Uterine smooth muscle cell (primary cell): ENCODE measurements at places on chromosomes 12 and 14. TPM values are rescaled to one million over a fixed set of nuclear protein-coding genes. Genes with fewer than 3 reads are reported as not detected.

CCDC92 gene
- total RNA-seq, result 10.7 and 12.9 TPM in 2 replicates

FMNL3 gene
- 26.2 and 26.3 TPM in 2 replicates for total RNA-seq

LTBR gene
- total RNA-seq, result 31.2 and 56.7 TPM in 2 replicates

TDRD9 gene
- 0.22 and 2.2 TPM in 2 replicates for total RNA-seq

CD69 gene
- total RNA-seq, result 0.11 TPM in 1 of 2 replicates, not detected in the other

DDN gene
- 0.12 and 0.33 TPM in 2 replicates for total RNA-seq

ASPG gene
- total RNA-seq, result under 0.01 TPM in 1 of 2 replicates, not detected in the other

KCNH3 gene
- under 0.01 TPM in 1 of 2 replicates, not detected in the other for total RNA-seq

ATL1 gene
- 7.2 and 10.0 TPM in 2 replicates for total RNA-seq

PAH gene
- under 0.01 TPM in 1 of 2 replicates, not detected in the other for total RNA-seq

OASL gene
- 0.22 and 0.50 TPM in 2 replicates for total RNA-seq

PDZRN4 gene
- not detected in 2 replicates for total RNA-seq

ANKRD33 gene
- total RNA-seq, result 0.11 and 0.12 TPM in 2 replicates

PRKCH gene
- total RNA-seq, result 0.55 and 1.5 TPM in 2 replicates

MANSC4 gene
- total RNA-seq, result not detected in 2 replicates

LRRC43 gene
- total RNA-seq, result 0.11 and 1.5 TPM in 2 replicates

SLCO1A2 gene
- not detected in 2 replicates for total RNA-seq

PLBD1 gene
- 1.4 and 1.5 TPM in 2 replicates for total RNA-seq

PPP1R1A gene
- not detected in 2 replicates for total RNA-seq

TAS2R8 gene
- total RNA-seq, result not detected in 2 replicates

KHNYN gene
- 60.5 and 61.6 TPM in 2 replicates for total RNA-seq

C1QL4 gene
- 0.37 and 0.77 TPM in 2 replicates for total RNA-seq

CNTN1 gene
- 16.2 and 30.8 TPM in 2 replicates for total RNA-seq

TARBP2 gene
- 46.6 and 60.2 TPM in 2 replicates for total RNA-seq

CEP83 gene
- 14.5 and 17.2 TPM in 2 replicates for total RNA-seq

LAG3 gene
- under 0.01 and 0.11 TPM in 2 replicates for total RNA-seq

ZCRB1 gene
- 29.8 and 33.9 TPM in 2 replicates for total RNA-seq

FBXO21 gene
- 67.6 and 76.6 TPM in 2 replicates for total RNA-seq

SMCO3 gene
- 0.11 and 1.4 TPM in 2 replicates for total RNA-seq

MMP14 gene
- total RNA-seq, result 519 and 576 TPM in 2 replicates

RPS6KL1 gene
- 1.1 and 1.7 TPM in 2 replicates for total RNA-seq

NRL gene
- total RNA-seq, result 0.55 and 1.00 TPM in 2 replicates

AICDA gene
- not detected in 2 replicates for total RNA-seq

NFE2 gene
- not detected in 2 replicates for total RNA-seq

MUCL1 gene
- not detected in 2 replicates for total RNA-seq

DPPA3 gene
- total RNA-seq, result not detected in 2 replicates

NRIP2 gene
- total RNA-seq, result under 0.01 and 0.22 TPM in 2 replicates

TEX22 gene
- total RNA-seq, result 0.11 and 0.25 TPM in 2 replicates

PPM1H gene
- 0.22 and 1.00 TPM in 2 replicates for total RNA-seq

SIX6 gene
- not detected in 2 replicates for total RNA-seq

KRT73 gene
- not detected in 2 replicates for total RNA-seq

UNC79 gene
- under 0.01 and 0.12 TPM in 2 replicates for total RNA-seq

CACNA2D4 gene
- 0.33 and 0.87 TPM in 2 replicates for total RNA-seq

ACOT6 gene
- 0.12 TPM in 1 of 2 replicates, not detected in the other for total RNA-seq

HHIPL1 gene
- total RNA-seq, result 4.5 and 11.2 TPM in 2 replicates

NPFF gene
- not detected in 2 replicates for total RNA-seq

KLHL33 gene
- 0.11 and 0.12 TPM in 2 replicates for total RNA-seq

ENDOU gene
- under 0.01 and 0.11 TPM in 2 replicates for total RNA-seq
